Activated naive CD4-positive, alpha-beta T cell treated with anti-CD3 and anti-CD28 coated beads, Interleukin-2, amount 50 U/mL, for 72 hours (primary cell): ENCODE measurements at places on chromosomes 11 and 22. TPM values are rescaled to one million over a fixed set of nuclear protein-coding genes. Genes with fewer than 3 reads are reported as not detected.

GRCh38 chr11:11390068-11390771 lies 37.2 kb upstream of the CSNK2A3 start:
- DNase-seq = no peak

GRCh38 chr11:117842131-117842941 lies 17.8 kb upstream of the FXYD2 start:
- peak; percentile 37 for DNase-seq

GRCh38 chr11:93526641-93527583 lies 16.3 kb downstream of the SMCO4 start:
- DNase-seq = no peak

DNA sequence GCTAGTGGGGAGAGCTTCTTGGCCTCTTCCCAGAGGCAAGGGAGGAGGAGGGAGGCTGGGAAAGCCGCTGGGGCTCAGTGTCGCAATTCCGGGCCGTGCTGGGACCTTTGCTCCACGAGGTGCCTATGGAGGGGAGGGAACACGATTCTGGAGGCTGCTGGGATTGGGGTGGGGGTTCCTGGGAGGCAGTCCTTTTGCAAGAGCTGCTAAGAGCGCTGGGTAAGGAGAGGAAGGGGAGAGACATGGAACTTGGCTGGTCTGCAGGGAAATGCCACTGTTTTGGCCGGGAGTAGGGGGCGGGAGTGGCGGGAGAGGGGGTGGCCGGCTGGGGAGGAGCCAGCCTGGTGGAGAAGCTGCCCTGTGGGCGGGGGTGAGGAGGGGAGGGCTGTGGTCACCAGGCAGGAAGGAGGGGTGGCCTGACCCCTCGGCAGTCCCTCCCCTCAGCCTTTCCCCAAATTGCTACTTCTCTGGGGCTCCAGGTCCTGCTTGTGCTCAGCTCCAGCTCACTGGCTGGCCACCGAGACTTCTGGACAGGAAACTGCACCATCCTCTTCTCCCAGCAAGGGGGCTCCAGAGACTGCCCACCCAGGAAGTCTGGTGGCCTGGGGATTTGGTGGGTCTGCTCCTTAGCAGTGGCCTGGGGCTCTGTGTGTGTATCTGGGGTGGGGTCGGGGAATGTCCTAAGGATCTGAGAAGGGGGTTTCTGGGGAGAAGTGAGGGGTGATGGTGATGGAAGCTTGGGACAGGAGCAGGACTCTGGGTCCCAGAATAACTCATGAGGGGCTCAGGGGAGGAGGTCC lies at the start of gene NR1H3:
TSS of gene NR1H3 (plus strand) at position 480 of the 800 bp plus-strand sequence. CDS start 1,221 bp downstream, outside the sequence.
- no peak for DNase-seq

DNA sequence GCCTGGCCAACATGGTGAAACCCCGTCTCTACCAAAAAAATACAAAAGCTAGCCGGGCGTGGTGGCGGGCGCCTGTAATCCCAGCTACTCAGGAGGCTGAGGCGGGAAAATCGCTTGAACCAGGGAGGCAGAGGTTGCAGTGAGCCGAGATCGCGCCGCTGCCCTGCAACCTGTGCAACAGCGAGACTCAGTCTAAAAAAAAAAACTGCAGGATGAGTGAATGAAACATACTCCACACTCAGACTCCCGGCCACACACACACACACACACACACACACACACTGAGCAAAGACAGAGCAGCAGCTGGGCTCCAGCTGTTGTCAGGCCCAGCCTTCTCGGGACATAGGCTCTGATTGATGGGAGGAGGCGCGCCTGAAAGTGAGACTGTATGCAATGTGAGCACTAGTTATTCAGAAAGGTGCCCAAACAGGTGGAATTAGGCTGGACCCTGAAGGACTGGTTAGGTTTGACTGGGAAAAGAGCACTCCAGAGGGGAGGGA lies 1.5 kb upstream of the PLEKHA7 start:
- DNase-seq = no peak

DNA sequence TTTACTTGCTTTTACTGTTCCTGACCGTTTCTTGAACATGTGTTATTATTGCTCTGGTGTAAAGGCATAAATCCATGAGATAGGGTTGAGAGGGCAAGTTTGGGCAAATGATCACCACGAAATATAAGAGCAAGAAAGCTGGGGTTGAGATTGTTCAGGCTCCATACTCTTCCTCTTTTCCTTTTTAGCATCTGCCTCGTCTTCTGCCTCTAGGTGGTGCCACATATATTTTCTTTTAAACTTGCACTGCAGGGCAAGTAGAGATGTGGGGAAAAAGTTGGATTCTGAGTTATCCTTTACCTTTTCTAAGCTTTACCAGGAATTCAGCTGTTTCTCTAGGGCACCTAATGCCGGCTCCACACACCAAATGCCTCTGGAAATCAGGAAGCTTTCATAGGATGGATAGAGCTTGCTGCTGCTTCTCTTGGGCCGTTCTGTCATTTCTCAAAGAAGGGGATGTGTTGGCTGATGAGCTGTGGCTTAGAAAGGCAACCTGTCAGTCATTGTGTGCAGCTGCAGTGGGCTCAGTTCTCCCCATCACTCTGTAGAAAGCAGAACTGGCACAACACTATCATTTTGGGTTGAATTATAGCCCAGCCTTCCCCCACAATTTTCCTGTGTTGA lies 98.2 kb downstream of the LDLRAD3 start:
- DNase-seq = no peak

GRCh38 chr11:60879971-60880588 lies 12.7 kb downstream of the ZP1 start:
- no peak for DNase-seq

PATZ1 gene
- 23.5 TPM for total RNA-seq
